ENCODE measurements at places on chromosomes 1 and 21.

GRCh38 chr1:52686830-52687229 lies 11.3 kb downstream of the COA7 start:
- no peak for DNase-seq

DNA sequence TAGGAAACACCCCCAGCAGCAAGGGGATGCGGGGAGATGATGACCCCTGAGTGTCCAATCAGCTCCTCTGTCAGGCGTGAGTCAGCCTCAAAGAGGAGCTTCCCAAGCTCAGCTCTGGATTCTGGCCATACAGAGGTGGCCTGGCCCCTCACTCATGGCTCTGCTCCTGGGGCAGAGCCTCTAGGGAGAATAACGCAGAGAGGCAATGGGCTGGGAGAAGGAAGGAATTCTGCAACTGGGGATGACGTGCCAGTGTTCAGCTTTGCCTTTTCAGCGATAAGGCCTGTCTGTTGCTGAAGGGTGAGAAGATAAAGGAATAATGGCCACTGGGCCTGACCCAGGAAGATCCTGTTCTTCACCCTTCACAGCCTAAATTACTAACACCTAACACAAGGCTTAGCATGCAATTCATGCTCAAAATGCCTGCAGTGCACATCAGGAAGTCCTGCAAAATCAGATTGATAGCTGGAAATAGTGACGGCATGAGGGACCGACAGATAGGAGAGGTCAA lies 92.2 kb downstream of the TBX19 start:
- DNase-seq = no peak

GRCh38 chr1:77539519-77540142 lies 142.8 kb downstream of the ZZZ3 start:
- peak; percentile 80 for DNase-seq

DNA sequence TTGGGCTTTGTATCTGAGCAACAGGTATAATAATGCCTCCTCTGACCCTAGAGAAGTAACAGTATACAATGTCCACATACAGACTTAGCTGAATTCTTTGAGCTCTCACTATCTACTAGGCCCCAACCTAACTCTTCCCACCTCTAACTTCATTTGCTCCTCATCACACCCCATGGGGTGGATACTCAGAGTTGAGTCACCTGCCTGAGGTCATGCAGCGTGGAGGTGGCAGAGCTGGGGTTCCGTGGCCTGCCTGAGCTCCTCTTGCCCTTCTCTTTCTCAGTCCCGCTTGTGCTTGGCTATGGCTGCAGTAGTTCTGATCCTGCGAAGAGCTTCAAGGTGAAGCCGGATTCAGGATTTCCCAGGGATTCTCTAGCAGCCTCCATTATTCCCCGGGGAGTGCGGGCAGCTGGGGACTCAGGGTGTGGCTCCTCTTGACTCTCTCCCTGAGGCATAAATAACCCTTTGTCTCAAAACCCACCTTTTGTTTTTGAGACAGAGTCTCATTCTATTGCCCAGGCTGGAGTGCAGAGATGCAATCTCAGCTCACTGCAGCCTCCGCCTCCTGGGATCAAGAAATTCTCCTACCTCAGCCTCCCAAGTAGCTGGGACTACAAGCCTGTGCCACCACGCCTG lies 29.9 kb upstream of the ACTL8 start:
- no peak for DNase-seq

DNA sequence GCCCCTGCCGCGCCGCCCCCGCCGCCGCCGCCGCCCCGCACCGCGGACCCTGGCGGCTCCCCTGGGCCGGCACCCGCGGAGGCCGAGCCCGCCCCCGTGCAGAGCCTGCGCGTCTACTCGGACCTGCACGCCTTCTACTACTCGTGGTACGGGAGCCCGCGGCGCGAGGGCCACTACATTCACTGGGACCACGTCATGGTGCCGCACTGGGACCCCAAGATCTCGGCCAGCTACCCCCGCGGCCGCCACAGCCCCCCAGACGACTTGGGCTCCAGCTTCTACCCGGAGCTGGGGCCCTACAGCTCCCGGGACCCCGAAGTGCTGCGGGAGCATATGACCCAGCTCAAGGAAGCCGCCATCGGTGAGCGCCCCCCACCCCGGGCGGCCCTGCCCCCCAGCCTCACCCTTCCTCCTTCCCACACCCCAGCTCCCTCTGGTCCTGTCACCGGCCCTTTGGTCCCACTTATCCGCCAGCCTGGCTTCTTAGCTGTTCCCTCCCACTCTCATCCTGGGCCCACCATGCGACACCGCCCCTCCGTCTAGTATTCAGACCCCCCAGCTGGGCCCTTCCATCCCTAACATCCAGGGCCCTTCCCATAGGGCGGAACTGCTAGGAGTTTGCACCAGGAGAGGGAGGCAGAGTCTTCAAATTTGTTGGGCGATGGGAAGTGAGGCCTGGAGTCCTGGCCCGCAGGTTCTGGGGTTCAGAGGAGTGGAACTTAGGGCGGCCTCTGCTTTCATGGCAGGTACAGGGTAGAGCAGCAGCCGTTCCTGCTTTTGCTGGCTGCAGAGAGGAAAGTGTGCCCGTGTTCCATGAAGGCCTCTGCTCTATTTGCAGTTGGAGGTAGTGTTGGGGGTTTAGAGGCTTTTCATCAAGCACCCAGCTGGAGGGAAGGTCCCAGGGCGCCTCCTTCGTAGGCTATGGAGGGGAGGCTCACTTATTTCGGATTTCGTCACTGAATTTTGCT lies 1.0 kb downstream of the MANEAL start:
- DNase-seq = no peak

DNA sequence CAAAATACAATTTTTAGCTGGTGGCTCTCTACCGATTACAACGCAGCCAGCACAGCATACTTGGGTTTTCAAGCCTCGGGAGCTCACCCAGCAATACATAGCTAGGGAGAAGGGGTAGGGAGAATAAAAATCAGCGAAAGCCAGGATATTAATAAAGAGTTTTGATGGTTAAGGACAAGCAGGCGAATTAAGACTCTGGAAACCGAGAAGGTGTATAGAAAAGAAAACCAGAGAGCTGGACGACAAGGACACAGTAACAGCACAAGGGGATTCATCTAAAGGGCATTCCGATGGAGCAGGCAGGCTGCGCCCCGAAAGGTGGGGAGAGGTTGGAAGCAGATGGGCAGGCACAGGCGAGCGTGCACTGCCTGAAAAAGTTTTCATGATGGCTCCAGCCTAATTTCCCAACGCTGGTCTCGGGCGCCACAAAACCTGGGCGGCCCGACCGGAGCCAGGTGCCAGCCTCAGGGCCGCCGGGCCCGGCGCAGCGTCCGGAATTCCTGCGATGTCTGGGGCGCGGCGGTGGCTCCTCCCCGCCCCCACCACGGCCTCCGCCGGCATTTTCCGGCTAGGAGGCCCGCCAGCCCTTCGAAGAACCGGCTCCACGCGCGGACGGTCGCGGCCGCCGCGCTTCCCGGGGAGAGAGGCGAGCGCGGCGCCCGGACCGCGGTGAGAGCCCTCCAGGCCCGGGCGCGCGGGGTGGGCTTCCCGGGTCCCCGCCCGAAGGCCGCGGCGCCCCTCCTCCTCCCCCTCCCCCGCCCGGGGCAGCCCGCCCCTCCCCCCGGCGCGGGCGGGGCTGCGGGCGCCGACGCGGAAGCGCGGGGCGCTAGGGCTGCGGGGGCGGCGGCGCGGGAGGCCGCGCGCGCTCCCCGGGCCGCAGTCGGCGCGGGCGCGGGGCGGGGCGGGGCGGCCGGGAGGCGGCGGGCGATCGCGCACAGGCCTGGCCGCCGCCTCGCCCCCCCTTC lies 774 bp upstream of the DYRK1A start:
- DNase-seq = peak; percentile 23

Data from urothelium cell line (cell line).